Activated CD4-positive, alpha-beta T cell treated with anti-CD3 and anti-CD28 coated beads, Interleukin-2, Interleukin-4, amounts not matched to agents 100 ng/mL and 50 ng/mL, durations not matched to agents 16 hours and 8 hours (primary cell): ENCODE measurements at places on chromosomes 6 and 20.

DNA sequence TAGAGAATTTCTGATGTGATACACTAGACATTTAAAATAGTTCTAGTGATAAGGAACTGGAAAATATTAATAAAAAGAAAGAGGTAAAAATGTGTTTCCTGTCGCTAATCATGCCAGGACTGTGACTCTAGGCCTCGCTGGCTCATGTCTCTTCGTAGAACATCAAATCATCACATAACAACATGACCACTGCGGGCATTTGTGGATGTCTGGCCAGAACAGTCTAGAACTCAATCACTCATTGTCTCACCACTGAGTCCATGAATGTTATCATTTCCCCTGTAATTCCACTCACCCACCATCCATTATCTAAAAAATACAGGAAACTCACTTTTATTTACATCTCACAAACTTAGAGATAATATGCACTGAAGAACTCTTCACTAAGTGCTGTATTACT lies 3.4 kb downstream of the HMGN3 start:
- no peak for DNase-seq

GRCh38 chr6:139161169-139161568 lies 26.3 kb downstream of the HECA start:
- DNase-seq, result peak; percentile 63

DNA sequence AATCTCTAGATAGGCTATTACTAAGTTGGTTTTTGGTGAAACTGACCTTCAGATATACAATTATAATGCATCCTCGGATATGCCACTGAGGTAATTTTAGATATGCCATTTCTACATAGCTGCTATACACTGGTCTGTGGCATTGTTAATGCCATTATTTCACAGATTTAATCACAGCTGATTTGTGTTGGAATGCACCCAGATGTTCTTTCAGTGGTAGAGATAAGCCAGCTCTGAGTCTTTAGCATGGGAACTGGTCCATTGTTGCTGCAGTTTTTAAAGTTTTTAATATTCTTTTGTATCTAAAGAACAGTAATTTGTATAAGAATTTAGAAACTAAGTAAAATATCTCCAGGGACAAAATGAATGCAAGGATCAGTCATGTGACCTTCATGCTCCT lies 6.8 kb downstream of the TMX4 start:
- DNase-seq, result no peak

GRCh38 chr6:98695091-98695801 lies 139.1 kb upstream of the POU3F2 start:
- DNase-seq, result no peak

DNA sequence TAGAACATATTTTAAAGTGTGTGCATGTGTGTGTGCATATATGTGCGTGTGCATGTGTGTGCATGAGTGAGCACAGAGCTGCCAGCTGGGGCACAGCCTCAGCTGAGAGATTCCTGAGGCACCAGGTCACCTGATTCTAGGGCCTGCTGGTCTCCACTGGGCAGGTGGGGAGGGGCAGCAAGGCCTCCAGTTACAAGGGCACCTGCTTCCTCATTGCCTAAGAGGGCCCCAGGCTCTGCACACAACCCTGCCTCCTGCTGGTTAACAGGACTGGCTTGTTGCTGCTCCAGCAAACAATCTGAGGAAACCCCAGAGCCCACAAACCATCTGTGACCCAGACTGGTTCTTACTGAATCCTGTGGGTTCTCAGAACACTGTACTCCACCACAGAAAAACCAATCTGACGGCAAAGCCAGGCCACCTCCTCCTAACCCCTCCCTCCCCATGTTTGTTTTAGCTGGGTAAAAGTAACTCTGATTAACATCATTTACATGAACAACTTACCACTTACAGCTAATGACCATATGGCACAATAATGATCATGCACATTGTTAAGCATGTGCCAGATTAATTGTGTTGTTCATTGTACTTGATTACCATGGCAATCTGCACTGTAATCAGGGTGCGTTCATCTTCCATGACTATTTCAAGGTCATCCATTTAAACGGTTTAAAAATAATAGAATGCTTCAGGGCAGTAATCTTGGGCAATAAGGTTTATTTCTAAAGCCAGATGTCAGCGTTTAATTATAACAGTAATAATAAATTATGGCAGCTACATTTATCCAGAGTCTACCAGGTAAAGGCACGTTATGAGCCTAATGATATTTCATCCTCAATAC lies 23.1 kb upstream of the UBE2J1 start:
- DNase-seq, result peak; percentile 75

DNA sequence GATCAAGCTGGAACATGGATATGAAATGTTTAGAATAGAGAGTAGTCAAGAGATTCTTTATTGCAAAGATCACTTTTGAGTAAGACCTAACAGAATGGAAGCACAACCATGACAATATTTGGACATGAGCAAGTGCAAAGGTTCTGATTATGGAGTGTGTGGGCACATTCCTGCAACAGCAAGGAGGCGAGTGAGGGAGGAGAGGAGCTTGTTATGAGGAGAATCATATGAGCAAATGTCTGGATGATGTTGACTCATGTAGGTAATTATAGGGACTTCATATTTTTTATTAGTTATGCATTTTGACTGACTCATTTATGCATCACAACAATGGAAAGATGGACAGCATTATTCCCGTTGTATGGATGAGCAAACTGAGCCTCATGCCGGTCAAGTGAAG lies 100.8 kb upstream of the SLC35B3 start:
- no peak for DNase-seq

DNA sequence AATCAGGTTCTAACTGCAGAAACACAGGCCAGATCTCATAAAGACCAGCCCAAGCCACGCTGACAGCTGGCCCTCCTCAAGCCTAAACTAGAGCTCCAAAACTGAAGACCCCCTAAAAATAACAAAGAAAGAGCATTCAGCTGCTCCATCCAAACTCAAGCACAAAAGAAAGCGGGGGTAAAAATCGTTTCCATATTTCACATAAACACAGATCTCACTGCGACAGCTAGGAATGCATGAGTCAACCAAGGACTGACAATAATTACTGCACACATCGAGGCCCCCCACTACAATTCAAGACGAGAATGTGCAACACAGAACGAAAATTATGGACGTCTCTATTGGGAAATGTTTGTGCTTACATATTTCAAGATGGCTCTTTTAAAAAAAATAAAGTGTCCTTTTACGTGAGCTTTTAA lies 31.1 kb downstream of the CNKSR3 start:
- DNase-seq, result no peak

DNA sequence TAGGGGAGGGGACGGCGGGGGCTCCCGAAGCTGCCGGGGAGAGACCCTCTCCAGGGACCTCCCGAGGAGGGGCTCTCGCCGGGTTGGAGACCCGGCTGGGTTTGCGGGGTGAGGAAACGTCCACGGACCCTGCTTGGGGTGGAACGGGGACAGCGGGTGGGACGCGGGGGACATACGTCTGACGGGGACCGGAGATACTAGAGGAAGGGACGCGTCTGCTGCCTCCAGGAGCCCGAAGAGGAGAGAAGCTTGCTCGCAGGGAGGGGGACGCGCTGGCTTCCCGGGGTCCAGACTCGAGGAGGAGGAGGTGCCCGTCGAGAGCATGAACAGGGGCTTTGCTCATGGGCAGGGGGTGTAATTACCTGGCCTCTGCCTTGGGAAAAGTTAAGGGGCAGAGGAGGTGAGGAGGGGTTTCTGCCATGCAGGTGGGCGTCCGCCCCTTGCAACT lies 593 bp downstream of the DNMT3B start:
- DNase-seq, result no peak

DNA sequence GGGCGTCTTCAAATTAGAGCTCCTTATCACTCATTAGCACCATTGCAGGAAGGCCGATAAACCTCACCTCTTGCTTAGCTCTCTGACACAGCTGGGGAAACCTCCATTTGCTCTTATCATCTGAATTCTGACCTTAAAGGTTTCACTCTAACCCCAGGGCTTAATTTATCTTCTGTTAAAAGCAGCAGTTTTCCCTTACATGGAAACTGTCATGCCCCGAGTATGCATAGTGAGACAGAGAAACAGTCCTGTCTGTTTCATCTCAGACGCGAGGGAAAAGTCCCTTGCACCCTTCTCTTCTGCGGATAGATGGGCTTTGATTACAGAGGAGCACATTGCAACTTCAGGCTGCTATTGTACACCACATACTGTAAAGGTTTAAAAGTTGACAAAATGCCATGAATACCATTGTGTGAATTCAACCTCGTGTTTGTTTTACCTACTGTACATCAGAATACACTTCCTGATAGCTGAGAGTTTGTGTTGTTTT lies 191.5 kb upstream of the BMP2 start:
- DNase-seq, result no peak

GRCh38 chr20:1320902-1321653 lies 7.9 kb downstream of the SDCBP2 start:
- DNase-seq, result no peak

DNA sequence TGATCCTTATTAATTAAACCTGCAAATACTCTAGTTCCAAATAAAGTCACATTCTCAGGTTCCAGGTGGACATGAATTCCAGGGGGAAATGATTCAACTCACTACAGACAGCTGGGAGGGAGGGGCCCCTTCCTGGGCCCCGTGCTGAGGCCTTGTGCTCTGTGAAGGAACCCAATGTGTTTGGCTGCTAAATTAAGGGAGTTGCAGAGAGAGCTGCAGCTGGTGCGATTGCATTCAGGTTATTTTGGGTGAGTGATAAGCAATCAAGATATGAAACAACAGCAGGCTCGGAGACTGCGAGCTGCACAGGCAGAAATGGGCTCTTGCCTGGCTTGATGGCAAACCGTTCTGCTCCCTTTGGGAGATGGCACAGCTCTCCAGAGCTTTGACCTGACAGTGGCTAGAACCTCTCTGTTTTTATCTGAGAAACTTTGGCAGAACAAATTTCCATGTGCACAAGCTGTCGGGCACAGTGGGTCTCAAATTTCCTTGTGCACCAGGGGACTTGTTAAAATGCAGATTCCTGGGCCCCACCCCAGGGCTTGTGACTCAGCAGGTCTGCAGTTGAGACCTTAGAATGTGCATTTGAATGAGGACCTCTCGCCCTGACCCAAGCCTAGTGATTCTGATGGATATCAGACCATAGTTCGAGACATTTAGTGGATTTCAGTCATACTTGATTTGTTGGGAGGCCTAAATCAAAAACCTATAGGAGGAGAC lies 9.8 kb downstream of the MAPK13 start:
- no peak for DNase-seq

- DNase-seq, result no peak
These were observed 36.2 kb downstream of the RIOK1 start for GRCh38 chr6:7425808-7426190.

GRCh38 chr20:64044484-64045247 lies 4.8 kb downstream of the SOX18 start:
- DNase-seq, result no peak

GRCh38 chr20:31704225-31705119 lies 18.2 kb downstream of the BCL2L1 start:
- DNase-seq, result no peak

DNA sequence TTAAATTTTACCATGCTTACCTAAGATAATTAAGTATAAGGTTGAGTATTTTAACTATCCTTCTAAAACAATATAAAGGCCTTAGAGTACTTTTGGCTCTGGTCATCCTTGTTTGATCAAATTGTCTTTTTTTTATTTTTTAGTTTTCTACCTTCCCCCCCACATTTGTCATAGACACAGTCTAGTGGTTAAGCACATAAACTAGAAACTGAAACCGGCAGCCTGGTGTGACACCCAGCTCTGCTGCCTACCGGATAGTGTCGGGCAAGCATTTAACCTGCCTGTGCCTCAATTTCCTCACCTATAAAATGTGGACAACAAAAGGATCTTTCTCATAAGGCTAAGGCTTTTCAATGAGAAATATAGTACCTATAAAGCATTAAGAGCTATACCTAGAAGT lies 21.6 kb upstream of the TULP4 start:
- peak; percentile 80 for DNase-seq

GRCh38 chr20:53897884-53898555 lies 172.4 kb downstream of the BCAS1 start:
- no peak for DNase-seq

- no peak for DNase-seq
These were observed 26.2 kb downstream of the TTBK1 start for GRCh38 chr6:43269273-43270007.

- no peak for DNase-seq
These were observed 40.0 kb upstream of the ADGRF5 start for GRCh38 chr6:46961711-46962110.

- DNase-seq, result no peak
These were observed 3.1 kb downstream of the B3GALT4 start for GRCh38 chr6:33279971-33280511.

DNA sequence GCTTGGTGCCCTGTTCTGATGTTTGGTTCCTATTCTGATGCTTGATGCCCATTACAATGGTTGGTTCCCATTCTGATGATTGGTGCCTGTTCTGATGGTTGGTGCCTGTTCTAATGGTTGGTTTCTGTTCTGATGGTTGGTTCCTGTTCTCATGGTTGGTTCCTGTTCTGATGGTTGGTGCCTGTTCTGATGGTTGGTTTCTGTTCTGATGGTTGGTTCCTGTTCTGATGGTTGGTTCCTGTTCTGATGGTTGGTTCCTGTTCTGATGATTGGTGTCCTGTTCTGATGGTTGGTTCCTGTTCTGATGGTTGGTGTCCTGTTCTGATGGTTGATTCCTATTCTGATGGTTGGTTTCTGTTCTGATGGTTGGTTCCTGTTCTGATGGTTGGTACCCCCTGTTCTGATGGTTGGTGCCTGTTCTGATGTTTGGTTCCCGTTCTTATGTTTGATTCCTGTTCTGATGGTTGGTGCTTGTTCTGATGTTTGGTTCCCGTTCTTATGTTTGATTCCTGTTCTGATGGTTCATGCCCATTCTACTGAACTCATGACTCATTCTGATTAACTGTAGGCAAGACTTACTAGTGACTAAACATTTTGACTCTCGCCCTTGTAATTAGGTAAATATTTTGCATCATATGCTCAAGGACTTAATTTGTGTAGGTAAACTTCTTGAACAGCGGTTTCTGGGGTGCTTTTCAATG lies 146.2 kb downstream of the DLL1 start:
- DNase-seq, result no peak

- DNase-seq, result peak; percentile 74
These were observed 7.3 kb upstream of the ULBP2 start for GRCh38 chr6:149934249-149935156.

DNA sequence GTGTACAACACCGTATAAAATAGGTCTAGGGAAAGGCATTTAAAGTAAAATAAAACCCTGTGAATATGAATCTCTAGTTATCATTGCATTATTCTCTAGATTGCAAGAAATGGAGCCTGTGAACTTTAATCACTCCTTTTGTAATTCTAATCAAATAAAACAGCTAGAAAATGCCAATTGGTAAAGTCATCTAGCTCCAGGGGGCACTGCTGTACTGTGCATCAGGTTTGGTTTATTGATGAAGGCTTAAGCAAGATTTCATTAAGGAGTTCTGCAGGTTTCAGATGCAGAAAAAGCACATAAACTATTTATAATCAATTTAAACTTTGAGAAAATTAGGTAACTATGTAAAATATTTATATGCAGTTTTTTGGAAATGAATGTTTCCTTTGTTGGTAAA lies 645.0 kb downstream of the PHF3 start:
- DNase-seq, result no peak

DNA sequence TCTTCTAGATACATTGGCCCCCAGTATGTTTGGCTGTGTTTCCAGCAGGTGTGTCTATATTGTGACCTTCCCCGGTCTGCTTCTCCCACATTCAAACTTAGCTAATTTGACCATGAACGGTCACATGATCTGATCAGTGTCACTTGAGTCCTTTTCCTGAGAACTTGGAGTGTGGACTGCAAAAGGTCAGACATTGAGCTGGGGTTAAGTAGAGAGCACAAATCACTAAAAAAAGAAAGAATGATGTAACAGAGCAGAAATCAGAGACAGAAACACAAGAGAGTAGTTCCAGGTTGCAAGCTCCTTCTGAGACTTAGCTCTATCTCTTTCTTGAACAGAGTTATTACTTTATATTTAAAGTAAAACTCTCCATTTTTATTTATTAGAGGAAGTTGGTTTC lies 733.9 kb downstream of the CBLN4 start:
- no peak for DNase-seq
